ENCODE measurements at places on chromosomes 7 and 10. TPM values are rescaled to one million over a fixed set of nuclear protein-coding genes. Genes with fewer than 3 reads are reported as not detected.

Gene MRLN
- not detected for total RNA-seq

Gene WDFY4
- 120 TPM for total RNA-seq

Gene PHF14
- total RNA-seq, result 41.3 TPM

Gene CNPY1
- not detected for total RNA-seq

Gene TAS2R3
- 4.7 TPM for total RNA-seq

Gene LRRTM3
- not detected for total RNA-seq

Gene CC2D2B
- total RNA-seq, result 2.9 TPM

Gene ZPBP
- total RNA-seq, result not detected

Gene C7orf57
- total RNA-seq, result not detected

Gene TMEM213
- total RNA-seq, result not detected

- peaks cover 4% of the 10 kb centered on the region for H3K4me1 ChIP-seq
- H3K36me3 ChIP-seq, result no peaks in the 10 kb centered on the region
- no peak overlapping the region for H3K27ac ChIP-seq
These were observed 29.6 kb downstream of the COL13A1 start for GRCh38 chr10:69831231-69831855.

DNA sequence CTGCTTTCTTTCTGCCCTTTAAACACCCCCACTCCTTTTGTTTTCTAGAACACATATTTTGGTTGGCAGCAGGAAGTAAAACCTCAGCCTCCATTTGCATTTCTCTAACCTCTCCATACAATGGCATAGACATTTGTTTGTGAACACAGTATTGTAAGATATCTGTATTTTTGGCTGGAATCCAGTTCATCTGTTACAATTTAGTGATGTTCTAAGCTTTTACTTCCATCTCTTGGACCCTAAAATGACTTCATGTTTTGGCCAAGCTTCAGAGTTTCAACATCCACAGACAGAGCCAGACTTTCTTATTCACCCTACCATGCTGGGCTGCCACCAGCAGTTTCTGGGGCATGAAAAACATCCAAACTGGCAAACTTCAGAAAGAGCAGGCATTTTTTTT is 21.1 kb upstream of the AUTS2 start:
- no peak overlapping the region for H3K27ac ChIP-seq
- no peak overlapping the region for H3K4me3 ChIP-seq
- H3K4me1 ChIP-seq, result no peaks in the 10 kb centered on the region
- H3K27me3 ChIP-seq, result no peaks in the 10 kb centered on the region

- H3K27me3 ChIP-seq, result no peaks in the 10 kb centered on the region
- peak overlapping the region; percentile 99 for H3K27ac ChIP-seq
- H3K4me3 ChIP-seq, result no peak overlapping the region
- peaks cover 83% of the 10 kb centered on the region for H3K4me1 ChIP-seq
- DNase-seq, result no peak
These were observed 13.3 kb upstream of the PDCD4 start for GRCh38 chr10:110858297-110858934.

DNA sequence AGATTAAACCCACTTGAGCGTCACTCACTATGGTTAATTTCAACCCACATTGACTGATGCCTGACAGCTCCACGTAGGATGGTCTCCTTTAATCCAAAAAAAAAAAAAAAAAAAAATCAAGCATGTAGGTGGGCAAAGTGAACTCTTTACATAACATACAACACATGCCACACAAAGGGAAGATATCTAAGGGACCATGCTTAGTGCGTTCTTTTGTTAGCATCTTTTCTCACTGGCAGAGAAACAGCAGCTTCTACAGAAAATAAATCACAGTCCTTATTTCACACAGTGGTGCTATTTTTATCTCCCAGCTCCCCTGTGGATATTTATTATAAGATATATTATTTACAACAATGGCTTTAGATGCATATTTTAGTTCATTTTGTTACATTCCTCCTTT is 652.0 kb upstream of the CELF2 start:
- H3K27ac ChIP-seq, result no peak overlapping the region
- no peak for DNase-seq
- H3K4me1 ChIP-seq, result no peaks in the 10 kb centered on the region
- no peak overlapping the region for H3K4me3 ChIP-seq
- no peaks in the 10 kb centered on the region for H3K27me3 ChIP-seq

GRCh38 chr7:95669513-95669912 is 73.2 kb upstream of the PDK4 start:
- H3K4me1 ChIP-seq, result no peaks in the 10 kb centered on the region
- no peaks in the 10 kb centered on the region for H3K36me3 ChIP-seq
- no peak overlapping the region for H3K27ac ChIP-seq
- no peak overlapping the region for H3K4me3 ChIP-seq
- DNase-seq, result no peak

DNA sequence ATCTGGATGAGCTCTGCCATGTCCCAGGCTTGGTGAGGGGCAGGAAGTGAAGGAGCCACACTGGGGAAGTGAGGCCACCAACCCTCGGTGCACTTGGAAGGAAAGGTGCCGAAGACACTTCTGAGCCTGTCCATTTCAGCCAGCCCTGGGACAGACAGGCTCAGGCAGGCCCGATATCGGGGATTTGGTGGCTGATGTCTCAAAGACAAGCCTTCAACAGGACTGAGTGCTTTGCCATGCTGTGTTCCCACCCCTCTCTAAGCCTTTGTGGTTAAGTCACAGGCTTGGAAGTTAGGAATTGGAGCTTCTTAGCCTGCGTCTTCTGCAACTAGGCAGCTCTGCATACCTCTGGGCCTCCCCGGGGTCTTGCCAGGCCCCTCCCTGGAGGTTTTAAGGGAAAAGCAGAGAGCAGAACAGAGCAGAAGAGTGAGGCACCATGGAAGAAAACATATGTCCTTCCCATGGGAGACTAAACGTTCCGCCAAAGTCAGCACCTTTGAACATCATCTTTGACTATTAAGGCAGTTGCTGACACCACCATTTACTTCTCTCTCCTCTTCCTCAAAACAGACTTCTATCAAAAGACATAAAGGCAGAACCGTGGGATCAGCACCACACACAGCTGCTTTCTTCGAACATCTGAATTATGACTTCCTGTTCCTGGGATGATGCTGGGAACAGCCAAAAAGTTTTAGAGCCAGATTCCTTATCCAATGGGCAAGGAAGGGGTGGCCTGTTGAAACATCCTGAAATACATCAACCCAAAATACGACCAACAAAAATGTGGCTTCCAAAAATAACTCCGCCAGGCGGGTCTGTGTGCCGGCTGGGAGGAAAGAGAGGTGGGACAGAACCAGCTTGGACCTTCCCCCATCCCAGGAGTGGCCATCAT is 71.8 kb downstream of the AFAP1L2 start:
- no peak overlapping the region for H3K4me3 ChIP-seq
- H3K27me3 ChIP-seq, result no peaks in the 10 kb centered on the region
- H3K4me1 ChIP-seq, result peaks cover 61% of the 10 kb centered on the region

DNA sequence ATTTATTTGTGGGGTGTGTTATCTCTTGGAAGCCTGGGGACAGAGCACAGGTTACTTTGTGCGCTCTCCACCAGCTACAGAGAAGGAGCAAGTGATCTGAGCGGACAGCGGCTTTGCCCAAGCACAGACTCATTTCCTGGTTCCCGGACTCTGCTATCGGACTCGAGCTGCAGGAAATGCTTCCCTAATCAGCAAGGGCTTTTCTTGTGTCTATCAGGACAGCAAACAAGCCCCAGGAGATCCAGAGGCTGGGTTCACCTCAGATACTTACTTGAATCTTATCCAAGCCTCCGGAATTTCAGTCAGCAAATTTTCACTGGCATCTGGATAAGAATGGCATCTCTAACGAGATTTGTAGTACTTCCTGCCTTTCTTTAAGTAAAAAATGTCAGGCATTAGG is 27.8 kb downstream of the MRC1 start:
- H3K4me3 ChIP-seq, result peak overlapping the region; percentile 4
- no peaks in the 10 kb centered on the region for H3K27me3 ChIP-seq
- H3K36me3 ChIP-seq, result peaks cover 4% of the 10 kb centered on the region
- DNase-seq, result no peak

- H3K27me3 ChIP-seq, result no peaks in the 10 kb centered on the region
- H3K36me3 ChIP-seq, result no peaks in the 10 kb centered on the region
- DNase-seq, result no peak
- H3K4me1 ChIP-seq, result peaks cover 48% of the 10 kb centered on the region
These were observed 49.2 kb downstream of the HERPUD2 start for GRCh38 chr7:35645691-35646090.

- no peaks in the 10 kb centered on the region for H3K36me3 ChIP-seq
- no peaks in the 10 kb centered on the region for H3K27me3 ChIP-seq
- no peak for DNase-seq
These were observed 133.3 kb downstream of the TEX36 start for GRCh38 chr10:125549653-125550052.

DNA sequence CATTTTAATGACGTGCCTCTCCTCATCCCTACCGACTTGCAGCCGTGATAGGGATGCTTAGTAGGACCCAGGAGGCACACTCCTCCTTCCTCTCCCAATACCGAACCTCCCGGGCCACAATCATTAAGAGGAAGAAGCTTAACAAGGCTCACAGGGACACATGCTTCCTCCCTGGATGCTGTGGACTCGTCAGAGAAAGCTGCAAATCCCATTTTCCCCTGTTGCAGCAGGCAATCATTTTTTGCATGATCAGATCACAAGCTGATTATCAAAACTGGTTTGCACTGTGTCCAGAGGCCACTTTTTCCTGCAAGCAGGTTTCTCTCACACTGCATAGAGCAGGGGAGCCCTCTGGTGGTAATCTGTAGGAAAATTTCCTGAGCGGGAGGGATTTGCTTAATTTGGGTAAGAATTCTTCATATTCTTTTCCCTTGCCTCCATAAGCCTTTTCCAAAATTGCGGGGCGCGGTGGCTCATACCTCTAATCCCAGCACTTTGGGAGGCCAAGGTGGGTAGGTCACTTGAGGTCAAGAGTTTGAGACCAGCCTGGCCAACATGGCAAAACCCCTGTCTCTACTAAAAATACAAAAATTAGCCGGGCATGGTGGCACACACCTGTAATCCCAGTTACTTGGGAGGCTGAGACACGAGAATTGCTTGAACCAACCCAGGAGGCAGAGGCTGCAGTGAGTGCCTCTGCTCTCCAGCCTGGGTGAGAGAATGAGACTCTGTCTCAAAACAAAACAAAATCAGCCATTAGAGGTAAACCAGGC is 16.1 kb upstream of the LAMB4 start:
- H3K27ac ChIP-seq, result no peak overlapping the region
- peaks cover 8% of the 10 kb centered on the region for H3K4me1 ChIP-seq
- DNase-seq, result no peak

- no peaks in the 10 kb centered on the region for H3K36me3 ChIP-seq
- no peaks in the 10 kb centered on the region for H3K4me1 ChIP-seq
- no peak for DNase-seq
- no peak overlapping the region for H3K4me3 ChIP-seq
These were observed 399.8 kb upstream of the NFE2L3 start for GRCh38 chr7:25752154-25752553.

DNA sequence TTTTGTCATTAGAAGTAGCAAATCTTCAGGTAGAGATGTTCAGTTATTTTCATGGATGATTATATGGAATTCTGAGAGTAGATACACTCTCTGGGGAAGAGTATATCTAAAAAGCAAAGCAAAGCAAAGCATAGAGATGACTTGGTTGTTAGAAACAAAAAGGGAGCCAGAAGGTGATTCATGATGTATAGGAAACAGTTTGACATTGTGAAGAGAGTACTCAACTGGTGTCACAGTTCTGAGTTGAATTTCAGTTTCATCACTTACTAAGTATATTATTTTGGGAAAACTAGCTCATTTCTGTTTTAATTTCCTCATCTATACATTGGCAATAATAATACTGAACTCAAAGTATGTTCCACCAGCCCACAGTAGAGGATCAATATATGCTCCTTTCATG is 86.8 kb downstream of the SEMA3C start:
- H3K27me3 ChIP-seq, result no peaks in the 10 kb centered on the region
- H3K36me3 ChIP-seq, result no peaks in the 10 kb centered on the region
- no peak for DNase-seq
- no peak overlapping the region for H3K4me3 ChIP-seq
- no peak overlapping the region for H3K27ac ChIP-seq
- peaks cover 17% of the 10 kb centered on the region for H3K4me1 ChIP-seq

DNA sequence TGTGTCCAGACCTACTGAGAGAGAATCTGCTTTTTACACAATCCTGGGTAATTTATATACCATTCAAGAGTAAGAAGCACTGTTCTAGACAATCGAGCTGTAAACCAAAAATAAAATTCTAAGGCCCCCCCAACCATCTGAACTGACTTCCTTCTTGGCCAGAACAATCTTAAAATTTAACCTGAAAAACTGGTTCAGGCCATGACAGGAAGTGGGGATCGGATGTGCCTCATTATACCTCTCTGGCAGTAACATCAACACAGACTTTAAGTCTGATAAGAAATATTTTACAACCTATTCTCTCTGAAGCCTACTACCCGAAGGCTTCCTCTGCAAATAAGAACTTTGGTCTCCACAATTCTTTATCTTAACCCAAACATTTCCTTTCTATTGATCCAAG is 75.2 kb upstream of the KIF5B start:
- H3K4me3 ChIP-seq, result no peak overlapping the region
- no peak for DNase-seq
- no peak overlapping the region for H3K27ac ChIP-seq
- H3K36me3 ChIP-seq, result no peaks in the 10 kb centered on the region
- no peaks in the 10 kb centered on the region for H3K27me3 ChIP-seq

DNA sequence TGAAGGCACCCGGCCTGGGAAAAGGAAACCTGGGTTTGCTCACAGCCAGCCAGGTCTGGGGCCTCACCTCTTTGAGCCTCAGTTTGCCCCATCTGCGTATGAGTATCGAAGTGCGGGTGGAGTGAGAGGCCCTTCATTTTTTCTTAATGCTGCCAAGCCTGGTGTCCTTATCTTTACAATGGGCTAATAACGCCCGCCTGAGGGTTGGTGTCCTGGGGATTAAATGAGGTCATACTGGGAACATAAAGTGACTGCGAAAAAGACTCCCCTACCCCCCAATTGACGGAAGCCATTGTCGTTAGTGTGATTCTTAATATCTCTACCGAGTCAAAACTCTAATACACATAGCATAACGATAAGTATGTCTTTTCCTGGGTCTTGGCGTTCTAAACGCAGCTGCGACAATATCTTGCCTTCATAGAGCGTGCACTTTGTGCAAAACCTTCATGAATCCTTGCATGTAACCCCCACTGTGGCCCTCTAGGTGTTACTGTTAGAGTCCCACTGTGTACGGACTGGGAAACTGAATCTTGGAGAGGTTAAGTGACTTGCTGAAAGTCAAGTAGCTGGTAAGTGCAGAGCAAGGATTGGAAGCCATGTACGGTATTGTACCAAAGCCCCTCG is 11.4 kb upstream of the GRB10 start:
- H3K27ac ChIP-seq, result no peak overlapping the region
- no peaks in the 10 kb centered on the region for H3K36me3 ChIP-seq
- no peak for DNase-seq

GRCh38 chr10:123212640-123213039 is 58.4 kb downstream of the BUB3 start:
- H3K4me1 ChIP-seq, result no peaks in the 10 kb centered on the region
- no peaks in the 10 kb centered on the region for H3K27me3 ChIP-seq
- H3K27ac ChIP-seq, result no peak overlapping the region
- no peaks in the 10 kb centered on the region for H3K36me3 ChIP-seq
- DNase-seq, result no peak

- H3K36me3 ChIP-seq, result no peaks in the 10 kb centered on the region
- H3K4me3 ChIP-seq, result peak overlapping the region; percentile 53
- peaks cover 51% of the 10 kb centered on the region for H3K4me1 ChIP-seq
- DNase-seq, result peak; percentile 89
- H3K27me3 ChIP-seq, result peaks cover 39% of the 10 kb centered on the region
These were observed 9.0 kb downstream of the SKIDA1 start for GRCh38 chr10:21516242-21517131.

- H3K4me3 ChIP-seq, result no peak overlapping the region
- H3K27me3 ChIP-seq, result peaks cover 8% of the 10 kb centered on the region
- H3K36me3 ChIP-seq, result no peaks in the 10 kb centered on the region
- no peaks in the 10 kb centered on the region for H3K4me1 ChIP-seq
- DNase-seq, result peak; percentile 38
These were observed 66.8 kb downstream of the PTPRN2 start for GRCh38 chr7:158520825-158521224.

Data from spleen (tissue), 13 donors.